Brain pericyte (primary cell): ENCODE measurements at places on chromosomes 13 and 19.
A peak's percentile ranks its signal among the peaks of the same experiment; 100 is the strongest.

- DNase-seq = no peak
Measured at GRCh38 chr13:33284916-33285315, 639 bp downstream of the STARD13 start.

GRCh38 chr13:86559901-86560300 is 760.7 kb upstream of the SLITRK6 start:
- no peak for DNase-seq

- no peak for DNase-seq
Measured at GRCh38 chr13:106277484-106278154, 257.8 kb downstream of the EFNB2 start.

- no peak for DNase-seq
Measured at GRCh38 chr19:10818301-10819123, 17.5 kb downstream of the TMED1 start.

DNA sequence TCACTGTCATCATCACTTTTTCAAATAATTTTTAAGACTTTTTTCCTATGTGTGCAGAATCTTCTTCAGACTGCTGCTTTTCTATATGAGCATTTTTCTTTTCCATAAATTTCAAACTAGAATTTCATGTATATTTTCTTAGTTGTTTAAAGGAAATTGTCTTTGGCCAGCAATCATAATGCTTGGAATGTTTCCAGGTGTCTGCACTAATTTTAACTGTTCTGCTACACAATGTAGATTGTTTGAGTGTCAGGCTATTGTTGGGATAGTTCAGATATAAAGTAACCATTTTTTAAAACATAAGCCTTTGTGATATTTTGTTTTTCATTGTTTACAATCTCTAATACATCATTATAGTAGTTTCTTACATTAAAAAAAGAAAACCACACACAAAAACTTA is 1418.5 kb downstream of the EFNB2 start:
- no peak for DNase-seq

DNA sequence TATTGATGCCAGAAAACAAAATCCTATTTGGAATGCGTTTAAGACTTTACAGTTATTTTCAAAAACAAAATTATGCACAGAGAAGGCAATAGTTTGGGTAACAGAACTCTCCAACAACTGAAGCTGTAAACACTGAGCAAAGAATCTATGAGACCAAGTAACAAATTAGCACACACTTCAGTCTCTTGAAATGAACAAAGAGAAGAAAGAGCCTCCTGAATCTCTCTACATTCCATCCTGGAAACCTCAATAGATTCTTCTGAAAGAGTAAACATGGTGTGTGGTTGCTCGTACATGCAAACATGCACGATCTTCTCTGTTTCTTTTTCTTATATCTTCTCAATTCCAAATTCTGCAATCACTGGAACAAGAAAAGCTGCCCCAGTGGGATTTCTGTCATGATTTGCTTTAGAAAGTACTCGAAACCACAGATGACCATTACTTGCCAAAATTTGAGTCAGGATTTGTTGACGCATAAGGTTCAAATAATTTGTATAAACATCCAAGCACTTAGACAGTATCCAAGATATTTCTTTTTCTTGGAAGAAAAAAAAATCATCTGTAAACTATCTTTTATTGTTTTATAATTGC is 137.9 kb upstream of the DACH1 start:
- DNase-seq = peak; percentile 70

GRCh38 chr19:33066543-33066942 is 1.9 kb upstream of the RHPN2 start:
- DNase-seq = no peak

GRCh38 chr13:73671732-73672131 is 462.5 kb downstream of the KLF12 start:
- no peak for DNase-seq

DNA sequence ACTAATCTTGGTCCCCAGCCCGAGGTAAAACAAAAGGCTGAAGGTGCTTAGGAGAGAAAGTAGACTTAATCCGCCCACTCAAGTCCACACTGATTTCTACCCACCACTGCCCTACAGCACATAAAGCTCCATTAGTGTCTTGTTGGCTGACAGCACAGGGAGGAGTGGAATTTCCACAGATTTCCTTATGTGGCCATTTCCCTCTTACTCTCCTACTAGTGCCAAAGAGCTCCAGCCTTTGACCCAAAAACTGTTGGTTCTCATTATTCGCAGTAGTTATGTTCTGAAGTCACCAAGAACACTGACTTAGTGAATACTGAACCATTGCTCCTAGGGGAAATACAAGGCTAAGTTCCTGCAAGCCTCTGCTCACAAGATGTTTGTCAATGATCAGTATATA is 61.2 kb downstream of the RAB20 start:
- no peak for DNase-seq

GRCh38 chr19:16836115-16837034 is 7.2 kb downstream of the SIN3B start:
- DNase-seq = no peak

DNA sequence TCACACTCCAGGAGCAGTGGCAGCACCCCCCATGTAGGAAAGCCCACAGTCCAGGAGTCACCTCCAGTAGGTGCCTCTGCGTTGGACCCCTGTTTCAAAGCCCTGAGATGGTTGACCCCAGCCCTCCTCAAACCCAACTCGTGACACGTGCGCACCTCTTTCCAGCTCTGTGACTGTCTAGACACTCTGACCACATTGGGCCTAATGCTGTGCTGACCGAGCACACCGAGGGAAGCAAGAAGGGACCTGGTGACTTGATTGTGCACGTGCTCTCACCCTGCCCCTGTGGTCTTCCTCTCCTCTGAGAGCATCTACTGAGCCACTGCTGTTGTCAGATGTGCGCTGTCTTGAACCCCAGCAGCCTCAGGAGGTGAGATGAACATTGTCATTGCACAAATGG is 22.9 kb upstream of the SLC35E1 start:
- no peak for DNase-seq

DNA sequence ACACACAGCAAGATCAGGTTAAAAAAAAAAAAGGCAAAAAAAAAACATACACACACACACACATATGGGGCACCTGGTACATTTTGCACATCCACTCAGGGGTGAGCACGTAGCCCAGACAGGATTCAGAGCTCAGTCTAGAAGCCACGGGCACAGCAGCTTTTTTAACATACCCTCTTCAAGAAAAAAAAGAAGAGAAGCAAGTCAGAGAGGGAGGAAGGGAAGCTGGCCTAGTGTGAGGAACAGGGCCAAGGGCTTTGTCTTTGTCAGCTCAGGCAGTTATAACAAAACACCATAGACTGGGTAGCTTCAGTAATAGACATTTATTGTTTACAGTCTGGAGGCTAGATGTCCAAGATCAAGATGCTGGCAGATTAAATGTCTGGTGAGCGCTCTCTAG is 2.3 kb upstream of the TPM4 start:
- no peak for DNase-seq

- DNase-seq = no peak
Measured at GRCh38 chr13:90746230-90746629, 601.3 kb upstream of the MIR17HG start.

- no peak for DNase-seq
Measured at GRCh38 chr13:95115525-95115924, 185.7 kb downstream of the ABCC4 start.

DNA sequence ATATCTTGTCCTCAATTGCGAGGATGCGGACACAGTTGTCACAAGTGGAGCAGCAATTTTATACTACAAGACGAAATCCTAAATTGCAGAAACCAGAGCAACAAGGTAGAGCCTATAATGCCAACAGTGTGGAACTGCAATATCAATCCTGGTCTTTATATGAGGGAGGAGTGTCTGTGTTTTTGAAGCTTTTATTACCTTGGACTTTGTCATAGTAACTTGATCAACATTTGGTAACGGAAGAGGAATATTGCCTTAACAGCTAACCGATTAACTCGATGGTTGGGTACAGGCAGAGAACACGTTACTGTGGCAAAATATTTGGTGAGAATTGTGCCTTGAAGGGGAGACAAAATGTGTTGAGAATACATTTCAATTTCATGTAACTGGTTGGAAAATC is 661.5 kb downstream of the FGF9 start:
- no peak for DNase-seq

DNA sequence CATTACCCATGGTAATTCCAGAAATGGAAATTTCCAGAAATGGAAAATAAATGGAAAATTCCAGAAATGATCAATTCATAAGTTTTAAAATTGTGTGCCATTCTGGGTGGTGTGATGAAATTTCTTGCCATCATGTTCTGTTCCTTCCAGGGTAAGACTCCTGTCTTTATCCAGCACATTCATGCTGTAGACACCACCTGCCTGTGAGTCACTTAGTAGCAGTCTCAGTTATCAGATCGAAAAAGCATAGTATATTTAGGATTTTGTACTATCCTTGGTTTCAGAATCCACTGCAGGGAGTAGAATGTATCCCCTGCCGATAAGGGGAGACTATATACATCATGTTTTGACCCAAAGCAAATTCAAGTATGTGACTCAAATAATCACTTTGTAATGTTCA is 26.7 kb upstream of the CSNK1A1L start:
- no peak for DNase-seq

GRCh38 chr19:1577090-1577928 is 9.2 kb upstream of the MEX3D start:
- no peak for DNase-seq

- DNase-seq = no peak
Measured at GRCh38 chr13:94415500-94416237, 63.8 kb downstream of the DCT start.

DNA sequence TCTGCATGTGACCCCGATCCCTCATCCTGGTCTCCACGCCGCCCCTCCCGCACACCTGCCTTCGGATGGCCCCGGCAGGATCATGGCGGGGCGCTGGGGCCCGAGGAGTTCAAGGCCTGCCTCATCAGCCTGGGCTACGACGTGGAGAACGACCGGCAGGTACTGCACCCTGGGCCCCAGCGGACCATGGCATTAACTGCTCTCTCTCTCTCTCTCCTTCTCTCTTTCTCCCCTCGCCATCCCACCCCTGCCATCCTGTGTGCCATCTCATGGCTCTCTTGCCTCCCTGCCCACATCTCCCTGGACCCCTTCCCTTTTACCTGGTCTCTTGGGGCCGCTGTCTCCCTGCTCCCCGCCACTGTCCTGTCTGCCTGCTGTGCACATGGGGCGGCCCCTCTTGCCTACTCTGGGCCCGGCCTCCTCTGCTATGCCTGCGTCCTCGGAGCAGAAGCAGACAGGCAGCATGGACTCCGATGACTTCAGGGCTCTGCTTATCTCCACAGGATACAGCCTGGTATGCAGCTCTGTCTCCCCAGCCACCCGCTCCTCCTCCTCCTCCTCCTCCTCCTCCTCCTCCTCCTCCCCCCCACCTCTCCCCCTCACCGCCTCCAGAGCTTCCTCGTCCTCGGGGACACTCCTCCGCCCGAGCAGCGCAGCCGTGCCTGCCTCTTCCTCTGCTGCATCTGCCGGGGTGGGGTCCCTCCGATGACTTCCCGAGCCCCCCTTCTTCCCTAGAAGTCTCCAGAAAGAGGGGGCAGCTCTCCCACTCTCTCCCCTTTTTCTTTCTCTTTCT is 16.2 kb downstream of the CAPN12 start:
- no peak for DNase-seq

- no peak for DNase-seq
Measured at GRCh38 chr19:31255831-31256592, 93.2 kb downstream of the TSHZ3 start.

- no peak for DNase-seq
Measured at GRCh38 chr19:14517446-14517839, 754 bp downstream of the DNAJB1 start.

DNA sequence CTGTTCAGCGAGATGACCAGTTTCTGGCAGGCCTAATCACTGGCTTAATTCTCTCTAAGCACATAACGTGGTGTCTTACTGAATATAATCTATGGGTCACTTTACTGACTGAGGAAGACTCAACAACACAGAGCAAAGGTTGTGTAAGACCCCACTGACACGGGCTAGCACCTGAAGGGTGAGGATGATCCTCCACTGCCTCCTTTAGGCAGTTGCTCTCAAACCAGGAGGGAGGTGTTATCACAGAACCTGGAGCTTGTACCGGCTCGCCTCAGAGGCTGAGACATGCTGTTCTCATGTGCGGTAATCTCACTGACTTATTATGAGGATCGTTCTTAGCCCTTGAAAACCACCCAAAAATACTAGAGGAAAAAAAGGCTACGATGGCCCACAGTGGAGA is 28.3 kb downstream of the RCBTB2 start:
- no peak for DNase-seq

DNA sequence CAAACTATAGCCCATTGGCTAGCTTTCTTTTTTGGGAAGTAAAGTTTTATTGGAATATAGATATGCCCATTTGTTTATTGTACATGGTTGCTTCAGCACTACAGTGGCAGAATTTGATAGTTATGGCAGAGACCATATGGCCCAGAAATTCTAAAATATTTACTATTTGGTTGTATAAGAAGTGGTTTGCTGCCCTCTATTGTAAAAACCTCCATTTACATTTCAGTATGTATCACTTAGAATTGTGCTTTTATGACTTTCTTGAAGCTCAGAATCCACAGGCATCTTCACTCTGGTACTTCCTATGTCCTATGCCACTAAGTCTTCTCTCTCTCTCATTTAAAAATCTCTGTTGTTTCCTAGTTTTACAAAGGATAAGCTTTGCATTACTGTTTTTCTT is 37.7 kb downstream of the DLEU7 start:
- DNase-seq = no peak

DNA sequence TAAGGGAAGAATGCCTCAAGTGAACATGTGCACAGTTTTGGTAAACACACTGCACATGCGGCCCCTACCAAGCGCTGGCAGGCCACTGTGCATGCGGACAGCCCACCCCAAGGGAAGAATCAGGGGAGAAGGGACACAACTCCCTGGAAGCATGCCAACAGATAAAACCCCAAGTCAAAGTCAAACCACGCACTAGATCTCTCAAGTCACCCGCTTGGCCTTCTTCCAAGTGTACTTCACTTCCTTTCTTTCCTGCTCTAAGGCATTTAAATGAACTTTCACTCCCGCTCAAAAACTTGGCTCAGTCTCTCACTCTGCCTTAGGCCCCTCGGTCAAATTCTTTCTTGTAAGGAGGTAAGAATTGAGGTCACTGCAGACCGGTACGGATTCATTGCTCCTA is 4.6 kb upstream of the RFXAP start:
- DNase-seq = no peak

DNA sequence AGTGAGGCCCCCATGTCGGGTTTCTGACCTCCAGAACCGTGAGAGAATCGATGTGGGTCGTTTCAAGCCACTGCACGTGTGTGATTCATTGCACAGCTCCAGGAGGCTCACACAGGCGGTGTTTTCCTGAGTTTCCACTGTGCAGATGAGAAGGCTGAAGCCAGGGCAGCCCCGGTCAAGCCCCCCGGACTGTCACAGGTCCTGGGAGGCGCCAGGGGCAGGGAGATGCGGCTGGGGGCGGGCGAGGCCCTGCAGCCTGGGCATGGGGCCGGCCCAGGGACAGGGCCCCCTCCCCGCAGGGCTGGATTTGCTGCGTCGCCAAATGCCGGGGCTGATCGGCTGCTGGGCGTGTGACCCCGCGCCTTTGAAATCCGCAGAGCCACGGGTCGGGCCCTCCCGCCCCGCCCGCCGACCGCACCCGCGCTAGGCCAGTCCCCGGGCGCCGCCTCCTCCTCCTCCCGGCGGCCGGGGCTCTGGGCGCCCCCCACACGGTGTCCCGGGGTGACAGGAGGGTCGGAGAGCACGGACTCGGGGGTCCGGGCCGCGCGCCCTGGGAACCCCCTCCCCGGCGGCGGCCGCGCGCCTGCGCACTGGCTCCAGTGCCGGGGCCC is 9.9 kb upstream of the MKNK2 start:
- DNase-seq = peak; percentile 77
